ENCODE measurements at places on chromosomes 6 and 20.

DNA sequence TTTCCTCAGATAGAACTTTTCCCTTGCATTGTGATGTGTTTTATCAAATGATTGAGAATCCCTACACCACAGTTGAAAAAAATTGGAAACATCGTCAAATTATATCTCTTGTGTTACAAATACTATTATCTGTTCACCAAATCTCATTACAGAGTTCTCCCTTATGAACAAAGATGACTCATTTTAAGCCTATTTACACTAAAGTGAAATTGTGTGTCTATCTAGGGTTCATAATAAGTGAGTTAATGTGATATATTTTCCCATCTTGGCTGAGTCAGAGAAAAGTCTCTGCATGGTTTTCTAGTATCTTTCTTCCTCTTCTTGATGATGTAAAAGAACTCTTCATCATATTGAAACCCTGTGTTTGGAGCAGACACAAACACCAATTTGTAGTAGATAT, 1263.3 kb upstream of the EYS start:
- DNase-seq = no peak

DNA sequence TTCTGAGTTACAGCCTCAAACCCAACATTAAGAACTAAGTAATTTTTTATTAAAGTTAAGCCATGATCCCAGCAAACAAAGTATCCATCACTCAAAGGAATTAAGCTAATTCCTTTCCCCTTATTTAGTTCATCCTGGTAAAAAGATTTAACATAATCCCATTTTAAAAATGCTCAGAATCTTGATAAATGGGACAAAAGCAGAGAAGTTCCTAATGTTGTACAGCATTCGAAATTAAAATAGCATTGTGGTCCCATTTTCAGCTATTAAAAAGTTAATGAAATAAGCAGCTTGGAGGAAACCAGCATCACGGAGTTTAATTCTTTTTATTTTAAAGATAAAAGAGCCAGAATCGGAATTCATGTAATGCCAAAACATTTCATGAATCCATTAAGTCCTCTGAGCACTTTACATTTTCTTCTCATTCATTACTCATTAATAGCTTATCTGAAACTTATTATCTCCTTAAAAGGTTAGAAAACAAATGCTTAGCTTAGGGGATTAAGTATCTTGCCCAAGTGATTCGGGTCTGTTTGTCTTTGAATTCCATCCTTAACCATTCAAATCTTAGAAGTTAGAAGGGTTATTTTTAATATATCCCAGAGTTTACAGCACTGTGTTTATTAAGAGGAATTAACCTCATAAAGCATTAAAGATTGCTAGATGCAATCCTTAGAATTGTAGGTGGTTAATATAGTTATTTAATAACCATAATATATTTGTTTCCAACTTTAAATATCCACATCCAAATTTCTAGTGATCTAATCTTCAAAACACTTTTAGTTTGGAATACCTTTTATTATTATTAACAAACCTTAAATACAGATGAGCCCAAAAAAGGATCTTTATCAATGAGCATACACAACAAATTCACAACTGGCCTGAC, 11.2 kb downstream of the RBM39 start:
- no peak for DNase-seq

- no peak for DNase-seq
Observed at GRCh38 chr6:147390909-147391536, 117.5 kb upstream of the SAMD5 start.

DNA sequence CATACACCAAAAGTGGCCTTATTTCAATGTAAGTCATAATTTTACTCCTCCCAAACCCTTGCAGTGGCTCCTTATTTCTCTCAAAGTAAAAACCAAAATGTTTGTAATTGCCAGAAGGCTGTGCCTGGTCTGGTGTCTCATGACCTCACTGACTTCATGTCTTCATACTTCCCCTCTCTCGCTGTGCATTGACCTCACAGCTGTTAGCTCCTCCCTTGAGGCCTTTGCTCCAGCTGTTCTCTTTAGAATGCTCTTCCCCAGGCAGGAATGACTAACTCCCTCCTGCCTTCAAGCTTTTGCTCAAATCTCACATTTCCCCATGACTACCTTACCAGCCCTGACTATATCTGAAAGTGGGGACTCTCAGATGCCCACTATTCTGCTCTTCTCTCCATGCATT, 83.3 kb downstream of the MTFR2 start:
- DNase-seq = no peak

DNA sequence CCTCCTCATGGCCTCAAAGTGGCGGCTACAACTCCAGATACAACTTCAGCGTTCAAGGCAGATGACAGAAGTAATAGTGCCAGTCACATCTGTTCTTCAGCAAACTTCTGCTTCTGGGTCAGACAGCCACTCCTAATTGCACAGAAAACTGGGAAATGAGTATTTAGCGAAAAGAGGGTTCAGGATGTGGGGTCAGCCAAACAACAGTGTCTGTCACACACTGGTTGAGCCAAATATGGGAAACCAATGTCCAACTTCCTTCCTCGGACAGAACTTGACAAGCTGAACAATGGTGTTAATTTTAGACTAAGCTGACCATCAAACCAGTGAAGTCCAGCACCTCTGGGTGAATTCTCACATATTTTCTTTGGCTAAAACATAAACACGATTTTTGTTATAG, 22.1 kb downstream of the NUDT3 start:
- DNase-seq = no peak

DNA sequence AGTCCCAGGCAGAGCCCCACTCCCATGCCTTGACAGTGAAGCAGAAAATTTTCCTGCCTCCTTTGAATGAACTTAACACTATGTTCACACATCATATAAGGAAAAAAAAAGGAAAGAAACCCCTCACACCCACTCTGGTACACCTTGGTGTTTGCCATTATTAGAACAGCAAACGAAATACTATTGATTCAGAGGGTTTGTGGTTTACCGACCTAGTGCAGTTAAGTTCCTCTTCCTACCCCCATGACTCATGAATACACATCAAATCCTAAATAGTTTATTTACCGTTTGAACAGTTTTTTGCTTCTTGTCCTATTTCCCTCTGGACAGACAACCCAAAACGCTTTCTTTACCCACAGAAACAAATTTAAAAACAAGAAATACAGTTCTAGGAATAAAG, 237.7 kb downstream of the FOXA2 start:
- no peak for DNase-seq
